CD4-positive, alpha-beta T cell treated with Interleukin-10 for 1 hour (primary cell): ENCODE measurements at places on chromosomes 2 and 18.

GRCh38 chr18:79942211-79942610 is 9.2 kb downstream of the SLC66A2 start:
- DNase-seq, result no peak

DNA sequence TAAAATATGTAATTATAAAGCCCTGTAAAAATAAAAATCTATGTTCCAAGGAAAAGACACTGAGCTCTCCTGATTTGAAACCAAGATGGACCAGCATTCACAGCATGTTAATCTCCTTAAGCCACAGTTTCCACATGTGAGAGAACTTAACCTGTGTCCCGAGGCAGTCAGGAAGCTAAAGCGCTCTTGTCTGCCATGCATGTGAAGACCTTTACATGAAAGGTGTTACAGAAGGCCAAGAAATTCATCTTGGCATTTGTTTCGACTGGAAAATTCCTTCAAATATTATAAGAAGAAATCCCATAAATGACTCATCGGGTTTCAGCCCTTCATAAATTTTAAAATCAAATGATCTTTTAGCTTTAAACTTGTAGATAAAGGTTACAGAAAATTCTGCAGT is 328.6 kb downstream of the CDH2 start:
- DNase-seq, result no peak

- no peak for DNase-seq
These were observed 469.3 kb downstream of the PLCL1 start for GRCh38 chr2:198273660-198274059.

DNA sequence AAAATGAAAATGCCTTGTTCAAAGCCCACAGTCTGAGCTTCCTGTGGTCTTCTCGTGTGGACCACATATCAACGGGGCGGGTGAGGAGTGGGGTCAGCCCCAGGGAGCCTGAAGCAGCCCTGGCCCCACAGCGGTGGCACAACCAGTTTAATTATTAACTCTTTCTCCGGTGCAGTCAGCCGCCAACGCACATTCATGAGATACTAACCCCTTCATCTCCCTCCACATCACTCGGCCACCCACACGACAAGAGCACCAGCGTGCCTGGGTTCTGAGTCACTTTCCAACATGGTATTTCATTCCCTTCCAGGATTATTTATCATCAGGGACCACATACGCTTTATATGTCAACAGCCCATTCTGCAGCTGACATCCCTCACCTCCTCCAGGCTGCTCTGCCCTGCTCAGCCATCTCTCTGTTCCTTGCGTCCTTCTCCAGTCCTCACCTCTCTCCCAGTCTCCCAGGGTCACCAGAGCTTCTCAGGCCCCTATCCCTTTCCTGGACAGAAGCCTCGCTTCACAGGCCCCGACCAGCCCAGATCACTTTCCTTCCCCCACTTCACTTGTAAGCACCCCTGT is 48.0 kb upstream of the ID2 start:
- no peak for DNase-seq

GRCh38 chr2:134435936-134436335 is 182.1 kb downstream of the MGAT5 start:
- no peak for DNase-seq

GRCh38 chr2:193824474-193824873 is 1629.7 kb upstream of the TMEFF2 start:
- no peak for DNase-seq

DNA sequence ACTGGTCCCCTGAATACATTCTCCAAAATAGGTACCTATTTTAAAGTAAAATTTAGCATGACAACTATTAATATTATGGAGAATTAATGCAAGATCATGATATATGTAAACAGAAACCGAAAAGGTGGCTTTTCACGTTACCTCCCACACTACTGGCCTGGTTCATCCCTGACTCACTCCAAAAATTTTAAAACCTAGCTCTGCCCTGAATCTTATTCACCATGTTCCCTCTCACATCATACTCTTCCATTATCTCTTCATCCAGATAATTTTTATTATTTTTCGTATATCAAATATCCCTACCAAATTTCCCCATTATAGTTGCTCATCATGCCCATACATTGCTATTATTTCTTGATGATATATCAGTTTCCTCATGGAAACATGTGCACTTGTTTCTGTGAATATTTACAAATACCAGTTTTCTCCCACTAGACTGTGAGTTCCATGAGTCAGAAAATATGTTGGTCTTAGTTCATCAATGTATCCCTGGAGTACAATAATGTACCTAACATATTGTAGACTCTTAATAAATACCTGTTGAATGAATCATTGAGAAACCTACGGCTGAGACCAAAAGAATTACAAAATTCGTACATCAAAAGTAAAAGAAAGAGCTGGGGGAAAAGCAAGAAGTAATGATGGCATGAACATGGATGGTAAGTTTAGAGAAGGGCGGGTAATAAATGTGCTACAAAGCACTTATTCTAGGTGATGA is 360.1 kb upstream of the CHAC2 start:
- no peak for DNase-seq

DNA sequence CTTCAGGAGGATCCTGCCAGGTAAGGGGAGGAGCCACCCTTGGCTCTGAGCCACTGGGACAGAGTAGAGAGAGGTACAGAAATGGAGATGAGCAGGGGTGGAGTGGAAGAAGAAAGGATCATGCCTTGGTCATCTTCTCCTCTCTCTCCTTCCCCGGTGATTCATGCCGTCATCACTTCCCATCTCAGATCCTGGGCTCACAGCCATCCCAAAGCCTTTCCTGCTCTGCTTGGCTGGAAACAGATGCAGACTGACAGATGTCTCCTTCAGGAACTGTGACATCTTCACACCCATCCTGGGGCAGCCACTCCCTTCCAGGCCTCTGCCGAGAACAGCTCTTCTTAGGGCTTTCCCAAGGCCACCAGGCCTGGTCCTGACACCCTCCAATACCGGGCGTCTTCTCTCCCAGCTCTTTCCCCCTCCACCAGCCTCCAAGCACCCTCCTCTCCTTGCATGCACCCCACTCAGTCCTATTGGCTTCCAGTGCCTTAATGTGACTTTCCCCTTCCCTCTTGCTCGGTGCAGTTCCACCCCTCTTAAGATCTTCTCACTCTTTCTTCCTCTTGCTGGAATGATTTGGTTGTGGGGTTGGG is 58.3 kb upstream of the TNP1 start:
- no peak for DNase-seq

DNA sequence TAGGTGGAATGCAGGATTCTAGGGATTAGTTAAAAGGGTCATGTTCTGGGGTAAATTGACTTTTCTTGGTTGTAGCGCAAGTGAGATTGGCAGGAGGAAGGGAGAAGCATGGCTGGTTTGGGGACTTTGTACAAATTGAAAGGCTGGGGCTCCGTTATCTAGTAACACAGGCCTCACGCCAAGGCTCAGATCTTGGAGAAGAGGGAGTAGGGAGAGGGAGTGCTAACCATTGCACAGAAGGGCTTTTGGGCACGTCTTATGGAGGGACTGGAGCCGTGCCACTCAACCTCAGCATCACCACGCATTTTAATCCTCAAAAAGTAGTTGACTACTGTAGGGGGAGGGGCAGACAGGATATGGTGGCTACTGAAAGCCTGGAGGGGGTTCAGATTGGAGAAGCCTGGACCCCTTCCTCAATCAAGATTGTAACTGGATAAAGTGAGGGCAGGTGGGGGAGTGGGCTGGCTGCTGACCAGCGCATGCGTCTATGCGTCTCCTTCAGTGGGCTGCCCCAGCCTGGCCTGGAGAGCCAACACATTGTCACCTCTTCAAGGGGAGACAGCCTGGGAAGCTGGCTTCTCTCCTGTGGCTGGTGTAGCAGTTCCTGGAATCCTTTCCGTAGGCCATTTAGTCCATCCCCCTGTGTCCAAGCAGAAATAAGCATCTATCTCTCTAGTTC is 14.3 kb downstream of the IGFBP5 start:
- DNase-seq, result no peak

- no peak for DNase-seq
These were observed 350.4 kb upstream of the ZC3H15 start for GRCh38 chr2:186135686-186136085.

GRCh38 chr2:203972066-203972465 is 35.5 kb downstream of the ICOS start:
- DNase-seq, result no peak

GRCh38 chr2:108385411-108386071 is 7.8 kb downstream of the SULT1C4 start:
- DNase-seq, result no peak

GRCh38 chr2:237042101-237042500 is 43.6 kb upstream of the COPS8 start:
- DNase-seq, result no peak
